ENCODE measurements at places on chromosomes 5 and 9.

DNA sequence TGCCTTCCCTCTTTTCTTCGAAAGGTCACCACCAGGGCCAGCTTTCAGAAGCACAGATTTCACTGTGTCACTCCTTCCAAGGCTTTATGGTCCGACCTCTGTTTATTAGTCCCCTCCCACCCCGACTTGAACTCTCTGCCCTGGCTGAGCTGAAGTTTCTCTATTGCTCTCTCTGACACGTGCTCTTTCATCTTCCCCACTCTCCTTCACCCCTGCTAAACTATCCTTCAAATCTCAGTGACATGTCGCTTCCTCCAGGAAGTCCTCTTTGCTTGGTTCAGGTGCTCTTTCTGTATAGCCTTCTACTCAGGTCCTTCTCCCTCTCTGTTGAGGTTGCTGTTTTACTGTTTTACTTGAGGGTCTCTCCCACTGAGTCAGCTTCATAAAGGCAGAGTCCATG, 64.4 kb downstream of the ARHGEF37 start:
- DNase-seq, result no peak

DNA sequence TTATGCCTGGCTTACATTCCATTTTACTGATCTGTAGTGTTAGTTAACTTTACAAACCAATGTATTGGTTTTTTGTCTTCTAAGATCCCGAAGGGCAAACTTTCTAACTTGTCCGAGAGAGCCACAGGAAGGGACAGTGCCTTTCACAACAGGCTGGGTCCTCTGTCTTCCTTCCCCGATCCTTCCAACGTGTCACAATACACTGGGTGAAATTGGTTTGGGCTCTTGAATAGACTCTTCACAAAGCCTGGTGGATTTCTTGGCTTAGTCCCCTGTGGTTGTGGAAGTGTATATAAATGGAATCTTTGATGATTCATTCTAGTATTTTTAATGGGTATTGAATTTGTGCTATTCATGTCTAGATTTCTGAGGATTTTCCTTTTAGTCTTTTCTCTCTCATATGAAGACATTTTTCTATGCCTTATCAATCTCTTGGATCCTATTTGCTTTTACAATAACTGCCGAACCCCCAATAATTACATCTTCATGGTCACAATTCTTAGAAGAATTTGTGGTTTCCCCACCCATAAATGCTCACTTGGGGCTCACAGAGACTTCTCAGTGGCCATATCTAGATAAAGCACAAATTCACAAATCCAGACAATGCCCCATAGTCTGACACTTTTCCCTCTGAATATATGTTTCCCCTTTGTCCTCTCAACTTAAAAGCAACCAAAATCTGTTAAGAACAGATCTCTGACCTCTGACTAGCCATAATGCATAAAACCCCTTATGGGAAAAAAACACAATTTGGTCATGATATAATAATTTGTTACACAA, 107.7 kb downstream of the MTRR start:
- DNase-seq, result no peak

DNA sequence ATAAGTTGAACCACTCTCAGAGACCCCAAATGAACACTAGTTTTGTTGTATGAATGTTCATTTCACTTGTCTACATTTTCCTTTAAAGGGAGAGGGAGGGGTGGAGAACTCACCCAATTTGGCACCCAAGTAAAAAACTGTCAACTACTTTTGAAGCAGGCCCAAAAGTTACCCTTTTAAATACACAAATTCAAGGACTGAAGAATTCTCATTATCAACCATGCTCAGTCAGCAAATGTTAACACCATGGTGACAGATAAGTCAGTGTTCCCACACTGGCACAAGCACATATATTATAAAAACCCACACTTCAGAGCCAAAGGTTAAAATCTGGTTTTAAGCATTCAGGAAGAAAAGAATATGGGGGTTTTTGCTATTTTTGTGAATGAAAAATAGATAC, 31.6 kb downstream of the CSNK1A1 start:
- DNase-seq, result no peak

- DNase-seq, result no peak
Observed at GRCh38 chr5:126508962-126509279, 85.7 kb downstream of the GRAMD2B start.

GRCh38 chr5:95704150-95704549, 21.4 kb upstream of the SPATA9 start:
- DNase-seq, result no peak

- no peak for DNase-seq
Observed at GRCh38 chr5:61148515-61148914, 13.8 kb downstream of the SMIM15 start.

DNA sequence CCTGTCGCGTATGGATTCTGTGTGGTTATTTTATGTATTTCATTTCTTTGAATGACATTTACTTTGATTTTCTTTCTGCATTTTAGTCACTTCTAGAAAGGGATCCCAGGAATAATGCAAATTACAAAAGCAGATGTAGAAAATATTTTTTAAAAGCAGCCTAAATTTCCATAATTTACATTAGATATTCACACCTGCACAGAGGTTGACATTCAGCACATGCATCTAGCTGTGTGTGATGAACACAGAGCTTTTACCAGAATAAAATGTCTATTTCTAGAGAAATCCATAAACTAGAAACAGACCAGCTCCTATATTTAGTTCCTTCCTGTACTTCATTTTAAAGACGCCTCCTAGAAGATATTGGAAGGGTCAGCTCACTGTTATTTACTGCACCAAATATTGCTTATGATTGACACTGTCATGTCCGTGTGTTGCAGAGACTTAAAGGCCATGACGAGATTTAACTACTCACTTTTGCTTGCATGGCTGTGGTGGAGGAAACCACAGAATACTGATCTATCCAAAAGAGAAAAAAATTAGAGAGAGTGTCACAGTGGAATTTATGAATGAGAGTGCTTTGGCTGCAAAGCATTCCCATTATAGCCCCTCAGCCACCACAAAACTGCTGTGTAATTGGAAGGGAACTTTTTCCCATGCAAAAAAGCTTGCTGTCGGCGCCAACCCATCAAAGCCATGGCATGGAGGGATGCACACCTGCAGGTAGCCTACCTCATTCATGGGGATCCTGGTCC, 58.1 kb downstream of the EBF1 start:
- no peak for DNase-seq

All from ureter (tissue), 1 donor.